Endodermal cell (in vitro differentiated cells): ENCODE measurements at places on chromosomes 16 and 17. TPM values are rescaled to one million over a fixed set of nuclear protein-coding genes. Genes with fewer than 3 reads are reported as not detected.
A peak's percentile ranks its signal among the peaks of the same experiment; 100 is the strongest.

The C1QTNF1 gene
- 13.3 and 16.0 TPM in 2 replicates for total RNA-seq

The C16orf92 gene
- total RNA-seq, result not detected in 2 replicates

- no peak for DNase-seq
These were observed 25.5 kb upstream of the BEAN1 start for GRCh38 chr16:66401610-66402009.

The WFIKKN2 gene
- total RNA-seq, result 0.27 to 0.29 TPM (median 0.28 TPM) in 3 replicates

DNA sequence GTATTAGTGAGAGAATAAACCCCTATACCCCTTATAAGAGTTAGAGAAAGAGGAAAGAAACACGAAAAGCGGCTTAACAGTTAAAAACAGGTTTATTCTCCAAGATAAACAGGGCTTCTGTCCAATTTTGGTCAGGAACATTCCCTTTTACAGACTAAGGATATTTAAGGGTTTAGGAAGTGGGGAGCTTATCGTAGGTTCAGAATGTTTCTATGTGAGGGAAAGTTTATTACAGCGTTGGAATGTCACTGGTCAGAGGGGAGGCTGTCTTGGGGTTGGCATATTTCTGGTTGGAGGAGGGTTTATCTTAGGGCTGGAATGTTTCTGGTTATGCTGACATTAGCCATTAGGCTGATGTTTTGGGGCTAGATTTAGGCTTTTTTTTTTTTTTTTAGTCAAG, 34.1 kb upstream of the WWOX start:
- DNase-seq, result no peak

GRCh38 chr17:33164169-33164881, 128.8 kb downstream of the ASIC2 start:
- DNase-seq, result no peak

DNA sequence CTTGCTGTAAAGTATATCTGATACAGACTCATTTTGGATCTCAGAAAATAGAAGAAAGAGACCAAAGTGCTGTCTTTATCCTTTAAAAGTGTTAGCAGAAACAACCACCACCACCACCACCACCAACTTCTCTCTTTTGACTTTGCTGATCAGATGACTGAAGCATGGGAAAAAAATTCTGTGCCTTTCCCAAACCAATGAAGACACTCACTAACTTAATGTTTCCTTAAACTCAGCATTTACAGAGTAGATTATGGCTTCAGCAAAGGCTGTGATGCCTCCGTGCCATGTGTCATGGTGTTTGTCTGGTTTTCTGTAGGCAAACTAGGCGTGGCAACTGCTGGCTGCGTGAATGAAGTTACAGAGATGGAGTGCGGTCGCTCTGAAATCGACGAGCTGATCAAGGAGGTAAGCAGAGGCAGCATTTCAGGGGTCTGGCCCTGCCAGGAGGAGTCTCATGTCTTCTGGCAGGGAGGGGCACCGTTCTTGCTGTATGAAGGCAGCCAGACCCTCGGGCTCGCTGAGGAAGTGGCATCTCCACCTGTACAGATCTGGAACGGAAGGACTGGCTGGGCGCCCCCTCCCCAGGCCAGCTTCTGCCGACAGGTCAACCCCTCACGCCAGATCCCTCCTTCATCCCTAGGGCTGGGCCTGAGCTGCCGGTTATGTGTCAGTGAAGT, 12.4 kb downstream of the IRF8 start:
- no peak for DNase-seq

DNA sequence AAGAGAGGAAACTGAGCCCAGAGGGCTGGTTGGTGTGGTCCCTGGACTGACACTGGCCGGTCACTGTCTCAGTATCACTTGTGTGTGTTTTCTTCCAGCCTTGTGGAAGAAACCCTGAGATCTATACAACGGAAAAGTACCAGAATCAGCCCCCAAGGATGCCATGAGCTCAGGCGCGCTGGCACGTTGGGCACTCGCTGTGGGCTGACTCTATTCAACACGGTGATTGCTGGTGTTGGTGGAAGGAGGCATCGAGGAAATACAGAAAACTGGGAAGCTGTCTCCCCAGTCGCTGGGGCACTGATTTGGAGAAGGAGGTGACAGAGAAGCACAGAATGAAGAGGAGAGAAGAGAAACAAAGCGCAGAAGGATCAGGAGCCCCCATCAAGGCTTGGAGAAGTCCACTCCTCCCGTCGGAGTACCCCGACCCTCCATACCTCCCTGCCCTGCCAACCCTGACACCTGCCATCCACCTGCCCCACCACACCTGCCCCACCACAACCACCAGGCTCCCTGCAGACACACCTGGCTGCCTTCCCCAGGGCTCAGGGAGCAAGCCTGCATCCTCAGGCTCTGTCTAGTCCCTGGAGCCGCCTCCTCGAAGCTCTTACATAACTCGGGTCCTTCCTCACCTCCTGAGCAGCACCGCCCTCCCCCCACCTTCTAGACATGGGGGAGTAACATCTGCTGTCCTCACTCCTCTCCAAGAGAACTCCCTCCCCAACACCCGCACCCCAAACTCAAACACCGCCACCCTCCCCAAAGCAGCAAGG, 66.5 kb downstream of the RBFOX3 start:
- no peak for DNase-seq

DNA sequence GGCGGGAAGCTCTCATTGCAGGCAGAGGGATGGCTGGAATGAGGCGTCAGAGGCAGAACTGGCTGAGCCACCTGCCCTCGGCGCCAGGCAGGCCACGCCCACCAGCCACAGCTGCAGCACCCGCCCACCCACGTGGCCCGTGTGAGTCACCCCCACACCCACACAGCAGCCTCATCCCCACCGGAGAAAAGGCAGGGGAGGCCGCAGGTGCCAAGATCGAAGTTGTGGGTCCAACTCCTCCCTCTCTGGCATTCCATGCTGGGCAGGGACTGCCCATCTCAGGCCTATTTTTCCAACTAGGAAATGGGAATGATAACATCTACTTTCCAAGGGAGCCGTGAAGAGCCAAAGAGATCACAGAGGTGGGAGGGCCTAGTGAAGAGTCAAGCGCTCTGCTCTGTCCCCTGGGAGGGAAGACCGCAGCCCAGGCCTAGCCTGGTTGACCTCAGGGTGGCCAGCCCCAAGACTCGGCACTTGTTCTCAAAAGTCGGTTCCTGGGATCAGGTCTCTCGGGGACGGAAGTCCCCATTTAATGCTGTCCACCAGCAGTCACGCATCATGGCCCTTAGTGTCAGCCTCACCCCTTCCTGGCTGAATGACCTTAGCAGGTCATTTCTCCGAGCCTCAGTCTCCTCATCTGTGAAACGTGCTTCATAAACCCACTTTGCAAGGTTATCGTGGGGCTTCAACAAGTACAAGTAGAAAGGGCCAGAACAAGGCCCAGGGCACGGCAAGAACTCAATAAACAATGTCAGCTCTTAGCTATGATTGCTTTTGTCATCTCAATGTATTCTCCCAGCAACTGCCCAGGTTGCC, at the start of gene TRPV3:
Gene TRPV3 (minus strand): TSS at position 45 of the 816 bp plus-strand sequence. CDS start 2,962 bp downstream, outside the sequence.
- DNase-seq, result peak; percentile 47

GRCh38 chr17:28057731-28058246, 15.3 kb downstream of the NLK start:
- DNase-seq, result no peak

The MMP15 gene
- 90.1 and 105 TPM in 2 replicates for total RNA-seq

GRCh38 chr17:9419932-9420453, 155.6 kb downstream of the STX8 start:
- no peak for DNase-seq

The NPIPA3 gene
- 2.3 to 11.3 TPM (median 7.1 TPM) in 3 replicates for total RNA-seq

DNA sequence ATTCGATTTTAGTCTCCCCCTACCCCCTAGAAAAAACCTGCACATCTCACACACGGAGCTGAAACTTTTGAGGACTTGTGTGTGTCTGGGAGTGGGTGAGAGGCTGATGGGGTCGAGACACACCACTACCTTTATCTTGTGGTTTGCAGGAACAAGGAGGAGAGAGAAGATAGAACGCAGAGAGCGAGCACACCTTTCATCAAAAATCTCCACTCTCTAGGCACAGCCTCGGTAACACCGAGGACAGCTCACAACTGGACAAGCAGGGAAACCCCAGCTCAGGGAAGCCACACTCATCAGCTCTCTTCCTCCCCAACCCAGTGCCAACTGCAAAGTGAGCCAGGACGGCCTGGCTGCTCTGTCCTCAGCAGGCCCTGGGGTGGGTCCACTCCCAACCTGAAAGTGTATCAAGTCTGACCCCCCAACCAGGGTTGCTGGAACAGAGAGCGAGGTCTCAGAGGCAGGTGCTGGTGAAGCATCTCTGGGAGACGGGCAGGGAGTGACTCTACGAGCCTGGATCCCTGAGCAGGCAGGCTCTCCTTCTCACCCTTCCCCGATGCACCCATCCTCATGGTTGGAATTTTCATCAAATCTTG, 5.2 kb upstream of the GHDC start:
- DNase-seq, result no peak

DNA sequence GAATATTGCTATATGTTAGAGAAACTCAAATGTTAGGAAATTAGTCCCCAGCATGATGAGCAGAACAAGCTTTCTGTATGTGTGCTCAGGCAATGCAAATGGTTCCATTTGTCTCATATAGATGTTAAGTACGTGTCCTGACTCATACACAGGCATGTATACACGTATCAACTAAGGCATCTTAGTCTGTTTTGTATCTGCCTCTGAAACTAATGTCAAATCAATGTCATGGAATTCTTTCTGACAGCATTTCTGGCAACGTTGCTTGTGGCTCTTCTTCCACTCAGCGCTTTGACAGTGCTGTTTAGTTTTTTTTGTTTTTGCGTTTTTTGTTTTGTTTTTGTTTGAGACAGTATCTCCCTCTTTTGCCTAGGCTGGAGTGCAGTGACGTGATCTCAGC, 111.9 kb downstream of the CNTNAP4 start:
- DNase-seq, result no peak

DNA sequence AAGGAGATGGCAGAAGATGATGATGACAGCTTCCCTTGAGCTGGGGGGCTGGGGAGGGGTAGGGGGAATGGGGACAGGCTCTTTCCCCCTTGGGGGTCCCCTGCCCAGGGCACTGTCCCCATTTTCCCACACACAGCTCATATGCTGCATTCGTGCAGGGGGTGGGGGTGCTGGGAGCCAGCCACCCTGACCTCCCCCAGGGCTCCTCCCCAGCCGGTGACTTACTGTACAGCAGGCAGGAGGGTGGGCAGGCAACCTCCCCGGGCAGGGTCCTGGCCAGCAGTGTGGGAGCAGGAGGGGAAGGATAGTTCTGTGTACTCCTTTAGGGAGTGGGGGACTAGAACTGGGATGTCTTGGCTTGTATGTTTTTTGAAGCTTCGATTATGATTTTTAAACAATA, 16.9 kb downstream of the PSMD3 start:
- no peak for DNase-seq

DNA sequence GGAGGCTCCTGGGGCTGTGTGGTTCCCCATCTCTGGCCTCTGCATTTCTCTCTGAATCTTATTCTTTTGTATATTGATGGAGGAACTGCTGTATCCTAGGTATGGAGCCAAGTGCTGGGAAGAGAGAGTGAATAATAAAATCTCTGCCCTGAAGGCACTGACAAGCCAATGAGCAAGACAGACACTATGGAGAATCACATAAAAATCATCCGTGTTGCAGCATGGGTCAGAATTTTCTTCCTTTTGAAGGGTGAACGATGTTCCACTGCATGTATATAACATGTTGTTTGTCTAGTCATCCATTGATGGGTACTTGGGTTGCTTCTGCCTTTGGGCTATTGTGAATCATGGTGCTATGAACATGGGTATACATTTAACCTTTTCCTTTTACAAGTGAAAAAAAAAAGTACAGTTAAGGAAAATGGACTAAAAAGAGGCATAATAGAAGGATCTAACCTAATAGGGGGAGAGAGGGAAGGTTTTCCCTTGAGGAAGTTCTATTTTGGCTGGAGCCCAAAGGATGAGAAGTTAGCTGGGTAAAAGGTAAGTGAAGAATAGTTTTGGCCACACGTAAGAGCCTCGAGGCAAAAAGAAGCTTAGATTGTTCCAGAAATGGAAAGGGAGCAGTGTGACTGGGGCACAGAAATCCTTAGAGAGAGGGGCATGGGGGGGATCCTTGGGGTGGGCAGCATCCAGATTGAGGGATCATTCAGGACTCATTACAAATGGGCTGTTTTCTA, 32.3 kb upstream of the GNA13 start:
- no peak for DNase-seq

GRCh38 chr16:2663553-2664546, 18.5 kb upstream of the KCTD5 start:
- DNase-seq, result no peak

GRCh38 chr17:19718613-19719354, 2.4 kb upstream of the SLC47A2 start:
- DNase-seq, result peak; percentile 86

DNA sequence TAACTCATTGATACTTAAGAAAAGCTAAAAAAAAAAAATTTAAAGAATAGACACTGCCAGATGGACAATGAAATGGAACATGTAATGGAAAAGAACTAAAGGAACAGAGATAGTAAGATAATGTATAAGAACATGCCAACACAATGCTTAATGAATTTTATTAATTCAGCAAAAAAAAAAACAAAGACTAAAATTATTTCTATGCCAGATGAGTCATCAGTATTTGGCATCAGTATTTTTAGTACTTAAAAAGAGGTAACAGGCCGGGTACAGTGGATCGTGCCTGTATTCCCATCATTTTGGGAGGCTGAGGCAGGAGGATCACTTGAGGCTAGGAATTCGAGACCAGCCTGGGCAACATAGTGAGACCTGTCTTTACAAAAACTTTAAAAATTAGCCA, 168.5 kb downstream of the CYB561 start:
- no peak for DNase-seq

- DNase-seq, result no peak
These were observed 18.0 kb downstream of the CD7 start for GRCh38 chr17:82299452-82299851.
